Fibroblast of skin of right biceps (primary cell): ENCODE measurements at places on chromosomes 1 and 21.

GRCh38 chr1:35691080-35691479 lies 27.6 kb downstream of the C1orf216 start:
- no peak for DNase-seq

DNA sequence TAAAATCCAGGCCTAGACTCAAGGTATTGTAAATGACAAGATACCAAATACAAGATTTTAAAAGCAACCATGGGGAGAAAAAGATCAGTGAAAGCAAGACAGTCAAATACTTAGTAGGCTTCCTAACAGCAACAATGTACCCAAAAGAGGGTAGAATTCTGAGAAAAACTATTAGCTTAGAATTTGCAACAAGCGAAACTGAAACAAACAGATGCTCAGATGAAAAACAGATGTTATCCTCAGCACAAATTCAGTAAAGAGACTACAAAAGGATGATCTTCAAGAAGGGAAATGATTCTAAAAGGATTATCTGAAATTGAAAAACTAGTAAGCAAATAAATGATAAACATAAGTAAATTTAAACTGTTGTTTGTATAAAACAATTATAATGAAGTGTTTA lies 40.0 kb downstream of the PDC start:
- peak; percentile 1 for DNase-seq

DNA sequence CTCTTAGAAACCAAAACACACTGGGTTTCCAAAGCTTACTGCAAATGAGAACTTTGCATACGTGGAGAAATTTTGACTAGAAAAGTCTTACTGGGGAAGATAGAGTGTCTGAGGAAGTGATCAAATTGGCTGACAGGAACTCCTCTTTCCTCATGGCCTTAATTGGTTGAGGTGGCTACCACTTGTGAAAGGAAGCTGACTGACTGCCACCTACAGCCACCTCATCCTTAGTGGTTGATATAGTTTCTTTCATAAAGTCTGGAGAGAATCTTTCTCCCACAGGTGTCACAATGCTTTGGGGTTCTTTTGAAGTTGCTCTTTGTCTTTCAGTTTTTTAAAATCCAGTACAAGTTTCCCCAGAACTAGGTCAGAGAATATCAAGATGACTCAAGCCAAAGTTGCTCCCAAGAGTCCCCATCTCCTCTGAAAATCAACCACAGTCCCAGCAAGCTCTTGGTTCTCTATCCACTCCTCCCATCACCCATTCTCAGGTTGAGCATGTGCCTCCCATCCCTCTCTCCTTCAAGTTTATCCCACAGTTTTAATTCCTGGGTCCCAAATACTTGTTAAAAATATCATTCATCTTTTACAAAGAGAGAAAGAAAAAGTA lies 43.3 kb downstream of the GPR88 start:
- peak; percentile 6 for DNase-seq

DNA sequence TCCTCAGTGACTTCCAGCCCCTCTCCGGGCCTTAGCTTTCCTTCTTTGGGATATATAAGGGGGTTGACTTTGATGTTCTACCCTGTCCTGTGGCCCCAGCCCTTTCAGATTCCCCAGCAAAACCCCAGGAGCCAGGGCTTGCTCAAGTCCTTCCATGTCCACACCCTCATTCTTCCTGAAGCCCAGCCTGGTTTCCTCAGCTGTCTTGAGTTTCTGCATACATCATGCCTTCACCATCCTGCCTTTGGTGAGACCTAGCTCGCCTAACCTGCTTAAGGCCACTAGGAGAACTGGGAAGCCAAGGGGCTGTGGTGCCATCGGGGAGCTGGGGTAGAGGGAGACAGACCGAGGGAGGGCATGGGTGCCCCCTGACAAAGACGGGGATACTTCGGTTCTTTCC lies 17.2 kb upstream of the PEF1 start:
- no peak for DNase-seq

- peak; percentile 93 for DNase-seq
Measured at GRCh38 chr1:7220007-7220406, 434.8 kb downstream of the CAMTA1 start.

GRCh38 chr1:24413350-24414163 lies at the start of gene STPG1:
STPG1 (minus strand) TSS chr1:24413782; CDS start chr1:24401388, 12,394 bp downstream.
- DNase-seq: peak; percentile 81

- DNase-seq: no peak
Measured at GRCh38 chr1:181801617-181802016, 259.9 kb downstream of the ZNF648 start.

DNA sequence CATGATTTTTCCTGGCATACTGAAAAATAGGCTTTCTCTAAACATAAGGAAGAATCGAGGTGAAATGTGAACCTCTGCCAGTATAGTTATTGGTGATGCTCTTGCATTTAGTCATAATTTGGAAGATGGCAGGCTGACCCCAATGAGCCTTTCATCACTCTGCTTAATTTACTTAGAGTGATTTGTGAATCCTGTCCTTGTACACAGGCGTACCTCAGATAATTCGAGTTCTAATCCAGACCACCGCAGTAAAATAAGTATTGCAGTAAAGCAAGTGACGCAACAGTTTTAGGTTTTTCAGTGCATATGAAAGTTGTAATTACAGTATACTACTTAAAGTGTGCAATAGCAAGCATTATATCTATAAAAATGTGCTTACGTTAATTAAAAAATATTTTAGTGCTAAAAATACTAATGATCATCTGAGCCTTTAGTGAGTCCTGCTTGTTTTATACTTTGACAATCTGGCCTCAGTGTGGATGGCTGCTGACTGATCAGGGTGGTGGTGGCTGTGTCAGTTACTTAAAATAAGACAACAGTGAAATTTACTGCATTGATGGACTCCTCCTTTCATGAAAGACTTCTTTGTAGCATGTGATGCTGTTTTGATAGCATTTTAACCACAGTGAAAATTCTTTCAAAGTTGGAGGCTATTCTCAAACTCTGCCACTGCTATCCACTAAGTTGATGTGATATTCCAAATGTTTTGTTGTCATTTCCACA lies 1.7 kb downstream of the PKNOX1 start:
- DNase-seq: no peak

- no peak for DNase-seq
Measured at GRCh38 chr1:154502066-154502743, at the start of the genes SHE and TDRD10. SHE (minus strand) TSS chr1:154502412; CDS start chr1:154502026, 386 bp downstream. TDRD10 (plus strand) TSS chr1:154502219; CDS start chr1:154506904, 4,685 bp downstream.

- no peak for DNase-seq
Measured at GRCh38 chr1:56510642-56511021, 68.7 kb downstream of the PLPP3 start.

DNA sequence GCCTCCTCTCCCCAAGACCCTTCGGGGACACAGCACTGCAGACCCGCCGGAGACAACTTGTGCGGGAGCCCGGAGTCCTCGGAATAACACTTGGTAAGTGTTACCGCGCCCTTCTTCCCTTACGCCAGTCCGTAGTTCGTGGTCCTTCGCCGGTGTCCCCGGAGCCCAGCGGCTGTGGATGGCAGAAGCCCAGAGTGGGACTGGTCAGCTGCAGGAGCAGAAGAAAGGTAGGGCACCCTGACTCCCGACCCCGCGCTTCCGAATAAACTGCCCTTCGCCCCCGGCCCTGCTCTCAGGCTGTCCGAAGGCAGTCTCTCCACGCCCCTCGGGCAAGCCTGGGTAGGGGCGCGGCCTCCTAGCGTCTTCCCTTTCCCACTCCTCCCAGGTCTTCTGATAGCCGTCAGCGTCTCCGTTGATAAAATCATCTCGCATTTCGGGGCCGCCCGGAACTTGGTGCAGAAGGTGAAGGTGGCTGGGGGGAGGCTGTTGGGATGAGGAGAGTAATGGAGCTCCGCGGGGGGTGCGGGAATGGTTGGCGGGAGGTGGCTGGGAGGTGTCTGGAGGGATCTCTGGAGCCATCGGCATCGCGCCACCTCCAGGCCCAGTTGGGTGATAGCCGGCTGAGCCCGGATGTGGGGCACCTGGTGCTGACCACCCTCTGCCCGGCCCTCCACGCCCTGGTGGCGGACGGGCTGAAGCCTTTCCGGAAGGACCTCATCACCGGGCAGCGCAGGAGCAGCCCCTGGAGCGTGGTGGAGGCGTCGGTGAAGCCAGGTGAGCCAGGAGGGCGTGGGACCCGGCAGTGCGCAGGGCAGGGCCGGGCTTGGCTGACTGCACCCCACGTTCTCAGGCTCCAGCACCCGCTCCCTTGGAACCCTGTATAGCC lies 4.3 kb downstream of the RUSC1 start:
- DNase-seq: peak; percentile 51

GRCh38 chr1:244241438-244241837 lies 190.4 kb downstream of the ZBTB18 start:
- DNase-seq: no peak

GRCh38 chr1:39576016-39576657 lies 453 bp downstream of the PABPC4 start:
- peak; percentile 20 for DNase-seq

DNA sequence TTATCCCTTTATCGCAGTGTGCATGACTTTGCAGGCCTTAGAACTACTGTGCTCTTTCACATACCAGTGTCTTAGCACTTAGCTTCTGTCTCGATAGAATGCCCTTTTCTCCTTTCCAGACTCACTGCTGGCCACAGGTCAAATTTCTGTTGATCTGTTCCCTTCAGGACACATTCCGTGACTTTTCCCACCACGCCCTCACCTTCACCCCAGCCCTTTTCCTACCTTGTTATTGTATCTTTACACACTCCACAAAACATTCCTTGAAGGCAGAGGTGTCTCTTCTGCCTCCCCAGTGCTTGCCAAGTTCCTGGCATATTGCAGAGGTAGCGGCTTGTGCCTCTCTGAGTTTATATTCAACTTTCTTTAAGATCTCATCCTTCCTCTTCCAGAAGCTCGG lies 3.7 kb upstream of the IGSF9 start:
- no peak for DNase-seq

GRCh38 chr1:26164036-26164860 lies 4.5 kb downstream of the C1orf232 start:
- DNase-seq: peak; percentile 36

DNA sequence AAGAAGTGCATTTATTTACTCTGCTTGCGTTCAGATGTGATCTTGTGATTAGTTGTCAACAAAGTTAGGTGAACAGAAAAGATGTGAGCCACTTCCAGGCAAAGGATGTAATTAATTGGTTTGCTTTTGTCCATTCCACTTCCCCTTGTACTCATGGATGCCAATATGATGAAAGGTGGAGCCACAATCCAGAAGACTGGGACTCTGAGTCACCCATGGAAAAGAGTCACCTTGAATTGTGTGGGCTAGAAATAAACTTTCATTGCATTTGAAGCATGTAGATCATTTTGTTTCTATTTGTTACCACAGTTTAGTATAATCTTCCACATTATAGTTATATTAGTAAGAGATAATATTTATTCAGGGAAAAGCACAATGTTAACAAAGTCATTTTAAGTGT lies 684.2 kb downstream of the LTN1 start:
- peak; percentile 53 for DNase-seq

DNA sequence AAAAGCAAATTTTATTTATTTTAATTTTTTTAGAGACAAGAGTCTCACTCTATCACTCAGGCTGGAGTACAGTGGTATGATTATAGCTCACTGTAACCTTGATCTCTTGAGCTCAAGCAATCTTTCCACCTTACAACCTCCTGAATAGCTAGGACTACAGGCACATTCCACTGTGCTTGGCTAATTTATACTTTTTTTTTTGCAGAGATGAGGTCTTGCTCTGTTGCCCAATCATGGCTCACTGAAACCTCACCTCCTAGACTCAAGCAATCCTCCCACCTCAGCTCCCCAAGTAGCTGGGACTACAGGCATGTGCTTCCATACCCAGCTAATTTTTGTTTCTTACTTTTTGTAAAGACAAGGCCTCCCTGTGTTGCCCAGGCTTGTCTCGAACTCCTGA lies 49.5 kb downstream of the DR1 start:
- DNase-seq: peak; percentile 41

- no peak for DNase-seq
Measured at GRCh38 chr1:225777058-225777582, 506 bp upstream of the SRP9 start.

GRCh38 chr1:59057211-59057694 lies 239.6 kb upstream of the FGGY start:
- DNase-seq: peak; percentile 96

DNA sequence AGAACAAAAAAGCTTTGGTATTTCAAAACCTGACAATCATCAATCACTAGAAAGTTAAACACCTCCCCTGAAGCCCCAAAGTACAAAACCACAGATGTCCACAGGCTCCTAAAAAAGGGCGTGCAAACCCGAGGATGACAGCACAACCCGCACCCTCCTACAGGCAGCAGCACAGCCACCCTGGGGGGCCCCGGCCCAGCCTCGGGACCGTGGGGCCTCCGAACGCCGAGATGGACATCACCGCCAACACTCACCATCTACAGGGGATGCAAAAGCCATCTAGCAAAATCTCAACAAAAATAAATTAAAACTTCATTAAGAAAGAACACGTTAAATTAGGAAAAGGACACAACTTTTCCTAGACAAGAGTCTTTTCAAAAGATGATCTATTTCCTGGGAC lies 6.6 kb downstream of the KIAA2013 start:
- DNase-seq: no peak

DNA sequence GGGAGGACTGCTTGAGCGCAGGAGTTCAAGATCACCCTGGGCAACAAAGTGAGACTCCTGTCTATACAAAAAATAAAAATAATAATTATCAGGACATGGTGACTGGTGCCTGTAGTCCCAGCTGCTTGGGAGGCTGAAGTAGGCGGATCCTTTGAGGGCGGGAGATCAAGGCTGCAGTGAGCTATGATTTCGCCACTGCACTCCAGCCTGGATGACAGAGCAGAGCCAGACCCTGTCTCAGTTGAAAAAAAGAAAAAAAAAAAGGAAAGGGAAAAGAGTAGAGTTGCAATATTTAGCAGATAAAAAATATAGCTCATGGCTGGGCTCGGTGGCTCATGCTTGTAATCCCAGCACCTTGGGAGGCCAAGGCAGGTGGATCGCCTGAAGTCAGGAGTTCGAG lies 3.3 kb upstream of the S1PR1 start:
- no peak for DNase-seq

- no peak for DNase-seq
Measured at GRCh38 chr1:185058110-185058509, 12.8 kb downstream of the RNF2 start.

- DNase-seq: no peak
Measured at GRCh38 chr1:110492573-110492972, 26.4 kb downstream of the KCNA10 start.

- peak; percentile 74 for DNase-seq
Measured at GRCh38 chr1:54107131-54107530, 45.7 kb downstream of the CDCP2 start.

- no peak for DNase-seq
Measured at GRCh38 chr1:47713333-47713953, 275.6 kb downstream of the FOXD2 start.
